ENCODE measurements at places on chromosomes 5 and 9. TPM values are rescaled to one million over a fixed set of nuclear protein-coding genes. Genes with fewer than 3 reads are reported as not detected.
A peak's percentile ranks its signal among the peaks of the same experiment; 100 is the strongest.

GRCh38 chr5:122078116-122079110 lies at the start of gene LOX:
TSS of gene LOX (minus strand) at chr5:122078259. CDS start at chr5:122077985, 274 bp downstream.
- DNase-seq, result no peak
- H3K4me3 ChIP-seq, result peak within 1 kb of the TSS; percentile 8
- H3K27me3 ChIP-seq, result peaks cover 23% of the 10 kb centered on the region
- H3K4me1 ChIP-seq, result peaks cover 21% of the 10 kb centered on the region

DNA sequence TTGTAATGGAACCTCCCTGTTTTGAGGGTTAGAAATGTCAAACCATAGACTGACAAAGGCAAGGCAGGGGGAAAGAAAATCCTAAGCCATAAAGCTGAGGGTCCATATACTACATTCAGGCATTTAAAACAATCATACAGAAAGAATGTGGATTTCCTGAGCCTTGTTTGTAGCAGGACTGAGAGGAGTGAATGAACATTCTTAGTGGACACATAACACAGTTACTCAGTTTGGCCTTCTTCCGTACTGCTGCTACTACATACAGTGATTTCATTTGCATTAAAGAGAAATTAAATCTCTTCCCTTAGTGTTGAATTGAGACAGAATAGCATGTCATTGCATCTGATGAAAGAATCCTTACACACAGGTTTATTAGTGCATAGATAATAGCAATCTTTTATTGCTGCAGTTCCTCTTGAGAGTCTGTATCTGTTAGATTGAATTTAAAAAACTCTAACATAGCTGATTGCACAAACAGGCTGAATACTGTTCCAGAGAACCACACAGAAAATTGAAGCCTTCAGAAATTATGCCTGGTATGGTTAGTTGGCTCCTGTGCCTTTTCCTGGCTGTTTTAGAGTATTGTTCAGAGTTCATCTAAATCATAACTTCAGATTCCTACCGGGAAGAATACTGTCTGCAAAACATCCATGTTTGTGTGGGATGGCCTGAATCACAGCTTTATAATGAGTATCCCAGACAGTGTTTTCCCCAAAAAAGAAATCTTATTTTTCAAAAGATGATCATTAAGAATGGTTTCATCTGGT lies 2.0 kb upstream of the MTX3 start:
- H3K27me3 ChIP-seq, result no peaks in the 10 kb centered on the region
- peaks cover 16% of the 10 kb centered on the region for H3K4me1 ChIP-seq
- no peaks in the 10 kb centered on the region for H3K36me3 ChIP-seq
- no peak for DNase-seq
- no peak overlapping the region for H3K4me3 ChIP-seq

GRCh38 chr9:115209601-115210306 lies 91.8 kb upstream of the TNC start:
- peaks cover 18% of the 10 kb centered on the region for H3K4me1 ChIP-seq
- no peak for DNase-seq
- H3K27me3 ChIP-seq, result no peaks in the 10 kb centered on the region
- no peak overlapping the region for H3K4me3 ChIP-seq

Gene OR5C1
- not detected for total RNA-seq

Gene CDO1
- not detected for total RNA-seq

Gene TNC
- not detected for total RNA-seq

Measured in B cell (primary cell).